Adrenal gland (tissue), 19 donors: ENCODE measurements at places on chromosomes 3 and 15. TPM values are rescaled to one million over a fixed set of nuclear protein-coding genes. Genes with fewer than 3 reads are reported as not detected.

DNA sequence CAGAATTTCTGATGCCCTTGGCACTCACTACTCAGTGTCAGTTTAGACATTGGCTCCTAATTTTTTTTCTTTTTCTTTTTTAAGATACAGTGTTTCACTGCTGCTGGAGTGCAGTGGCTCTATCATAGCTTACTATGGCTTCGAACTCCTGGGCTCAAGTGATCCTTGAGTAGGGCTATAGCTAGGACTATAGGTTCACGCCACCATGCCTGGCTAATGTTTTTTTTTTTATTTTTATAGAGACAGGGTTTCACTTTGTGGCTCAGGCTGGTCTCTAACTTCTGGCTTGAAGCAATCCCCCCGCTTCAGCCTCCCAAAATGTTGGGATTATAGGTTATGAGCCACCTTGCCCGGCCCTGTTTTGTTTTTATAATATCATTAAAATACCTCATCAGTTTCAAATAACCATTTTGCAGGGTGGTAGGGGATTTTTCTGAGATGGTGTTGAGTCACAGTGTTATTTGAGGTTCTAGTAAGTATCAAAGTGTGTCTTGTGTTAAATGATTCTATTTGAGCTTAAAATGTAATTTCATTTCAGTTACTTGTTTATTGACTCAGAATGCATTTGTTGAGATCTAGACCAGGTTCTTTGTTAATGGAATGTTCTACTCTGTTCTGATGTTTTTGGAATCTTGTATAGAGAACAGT is 7.0 kb downstream of the FNDC3B start:
- no peak for DNase-seq

DNA sequence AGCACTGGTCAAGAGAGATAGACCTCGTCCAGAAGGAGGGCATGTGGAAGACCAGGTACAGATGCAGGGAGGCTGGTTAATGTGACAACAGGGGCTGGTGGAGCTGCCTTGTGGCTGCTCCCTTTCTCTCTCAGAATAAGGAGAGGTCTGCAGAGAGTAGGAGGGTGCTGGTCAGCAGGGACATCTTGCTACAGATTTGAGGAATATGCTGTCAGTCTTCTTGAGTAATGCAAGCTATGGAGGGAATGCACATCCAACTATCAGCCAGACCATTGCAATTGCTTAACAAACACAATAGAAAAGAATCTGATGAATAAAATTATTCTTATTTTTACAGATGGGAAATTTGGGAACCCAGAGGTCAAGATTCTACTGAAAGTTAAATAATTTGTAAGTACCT is 20.3 kb upstream of the SIAH2 start:
- DNase-seq: no peak

- no peak for DNase-seq
Observed at GRCh38 chr15:75062706-75063105, 39.3 kb downstream of the PPCDC start.

THAP10 gene
- polyA plus RNA-seq: 4.0 TPM

SLC12A1 gene
- under 0.01 TPM for polyA plus RNA-seq
